ENCODE measurements at places on chromosomes 12 and 14. TPM values are rescaled to one million over a fixed set of nuclear protein-coding genes. Genes with fewer than 3 reads are reported as not detected.

Gene C12orf42
- polyA plus RNA-seq, result 0.94 TPM

Gene TRIM9
- 1.8 TPM for polyA plus RNA-seq

Gene ANAPC5
- 173 TPM for polyA plus RNA-seq

Gene HOXC13
- 0.07 TPM for polyA plus RNA-seq

Gene TSPAN11
- polyA plus RNA-seq, result 0.21 TPM

Gene PPP1R1A
- 0.91 TPM for polyA plus RNA-seq

Gene MGAT4C
- polyA plus RNA-seq, result 0.34 TPM

Gene KLHL33
- polyA plus RNA-seq, result 0.64 TPM

Gene SLC17A8
- 0.37 TPM for polyA plus RNA-seq

Gene NFE2
- polyA plus RNA-seq, result 2.8 TPM

Gene DCN
- 215 TPM for polyA plus RNA-seq

Gene GPR162
- 4.4 TPM for polyA plus RNA-seq

Gene RFLNA
- 0.59 TPM for polyA plus RNA-seq

GRCh38 chr14:103879570-103880347 is 32.4 kb upstream of the PPP1R13B start:
- DNase-seq, result no peak

- DNase-seq, result no peak
Measured at GRCh38 chr12:111643427-111643826, 42.3 kb downstream of the BRAP start.

DNA sequence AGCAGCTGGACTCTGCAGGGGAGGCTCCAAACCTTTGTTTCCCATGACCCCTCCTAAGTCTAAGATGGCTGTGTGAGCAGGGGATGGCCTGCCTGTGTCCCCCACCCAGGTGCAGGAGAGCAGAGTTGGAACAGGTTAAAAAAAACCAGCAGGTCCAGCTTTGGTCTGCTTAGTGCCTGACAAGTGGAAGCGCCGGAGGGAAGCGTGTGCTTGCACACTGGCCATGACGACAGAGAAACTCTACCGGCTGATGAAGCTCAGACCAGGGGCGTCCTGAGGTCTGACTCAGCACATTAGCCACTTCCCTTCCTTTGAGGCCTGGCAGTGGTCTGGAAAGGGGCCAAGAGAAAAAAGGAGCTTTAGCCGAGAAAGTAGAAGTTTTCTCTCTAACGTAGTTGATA is 280.1 kb downstream of the VRK1 start:
- no peak for DNase-seq

- DNase-seq, result no peak
Measured at GRCh38 chr12:19131025-19131444, 1.5 kb downstream of the PLEKHA5 start.

DNA sequence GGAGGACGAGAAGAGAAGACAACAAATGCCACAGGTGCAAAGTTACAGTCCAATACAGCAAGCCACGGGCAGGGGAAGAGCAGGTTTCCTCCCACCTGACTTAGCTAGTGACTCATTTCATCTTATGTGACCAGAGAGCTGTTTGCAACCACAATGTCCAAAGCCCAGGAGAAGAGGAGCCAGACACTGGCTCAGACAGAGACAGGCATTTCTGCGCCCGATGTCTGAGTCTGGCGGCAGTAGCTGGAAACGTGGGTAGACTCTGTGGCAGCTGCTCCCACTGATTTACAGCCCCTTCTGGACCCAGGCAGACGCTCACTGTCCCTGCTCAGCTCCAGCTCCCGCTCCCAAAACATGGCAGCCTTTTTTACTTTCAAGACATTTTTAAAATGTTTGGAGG is 60.0 kb downstream of the CHGA start:
- no peak for DNase-seq

GRCh38 chr14:102505000-102505619 is 4.5 kb downstream of the ANKRD9 start:
- DNase-seq, result no peak

- no peak for DNase-seq
Measured at GRCh38 chr12:13008741-13009380, 8.8 kb upstream of the HEBP1 start.

DNA sequence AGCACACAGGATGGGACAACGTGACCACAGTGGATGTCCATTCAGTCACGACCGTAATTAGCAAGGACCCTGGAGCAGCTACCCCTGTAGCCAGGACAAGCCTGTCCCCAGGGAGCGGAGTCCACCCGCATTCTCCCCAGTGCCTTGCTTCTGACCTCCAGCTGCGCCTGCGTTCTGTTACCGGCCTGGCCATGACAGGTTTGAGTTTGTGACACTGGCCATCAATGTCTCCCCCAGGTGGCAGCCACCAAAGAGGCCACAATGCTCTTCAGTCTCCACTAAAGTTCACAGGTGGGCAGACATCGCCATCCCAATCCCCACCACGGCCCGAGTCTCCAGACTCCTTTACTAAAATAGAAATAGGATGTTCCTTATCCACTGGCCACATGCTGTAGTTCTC is 96.7 kb downstream of the TMEM132D start:
- DNase-seq, result no peak

DNA sequence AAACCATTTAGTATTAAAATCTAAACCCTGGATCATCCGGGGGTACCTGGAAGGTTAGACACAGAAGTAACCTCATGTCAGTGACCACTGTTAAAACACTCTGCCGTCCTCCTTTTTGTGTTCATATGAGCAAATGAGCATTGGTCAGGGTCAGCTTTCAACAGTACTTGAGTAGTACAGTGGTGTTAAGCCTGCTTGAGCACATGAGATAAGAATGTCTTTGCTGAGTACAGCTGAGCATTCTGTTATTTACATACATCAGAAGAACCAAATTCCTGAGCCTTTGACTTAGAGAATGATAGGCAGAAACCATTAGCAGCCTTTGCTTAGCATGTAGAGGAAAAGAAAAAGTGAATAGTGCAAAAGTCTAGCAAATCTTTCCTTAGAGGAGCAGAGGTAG is 38.6 kb upstream of the LRTM2 start:
- no peak for DNase-seq

GRCh38 chr14:91280129-91280528 is 35.6 kb upstream of the GPR68 start:
- no peak for DNase-seq

GRCh38 chr12:27602516-27602915 is 78.5 kb downstream of the PPFIBP1 start:
- DNase-seq, result no peak

DNA sequence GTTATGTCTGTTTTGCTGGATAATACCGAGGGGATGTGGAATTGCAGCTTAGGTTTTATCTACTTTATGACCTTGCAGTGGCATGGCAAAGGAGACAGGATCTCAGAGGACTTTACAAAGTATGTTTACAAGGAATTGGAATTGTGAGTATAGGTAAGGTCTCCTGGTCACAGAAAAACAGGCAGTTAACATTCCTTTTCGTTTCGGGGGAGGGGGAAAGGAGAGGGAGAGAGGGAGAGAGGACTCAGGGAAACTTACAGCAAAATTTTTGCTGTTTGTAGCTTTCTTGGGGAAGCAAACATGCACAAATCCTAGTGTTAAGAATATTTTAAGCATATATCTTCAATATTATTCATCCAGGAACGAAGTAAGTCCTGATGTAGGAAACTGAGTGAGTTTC is 590.5 kb upstream of the LRFN5 start:
- no peak for DNase-seq

GRCh38 chr14:50667684-50667995 is 466 bp downstream of the SAV1 start:
- no peak for DNase-seq

DNA sequence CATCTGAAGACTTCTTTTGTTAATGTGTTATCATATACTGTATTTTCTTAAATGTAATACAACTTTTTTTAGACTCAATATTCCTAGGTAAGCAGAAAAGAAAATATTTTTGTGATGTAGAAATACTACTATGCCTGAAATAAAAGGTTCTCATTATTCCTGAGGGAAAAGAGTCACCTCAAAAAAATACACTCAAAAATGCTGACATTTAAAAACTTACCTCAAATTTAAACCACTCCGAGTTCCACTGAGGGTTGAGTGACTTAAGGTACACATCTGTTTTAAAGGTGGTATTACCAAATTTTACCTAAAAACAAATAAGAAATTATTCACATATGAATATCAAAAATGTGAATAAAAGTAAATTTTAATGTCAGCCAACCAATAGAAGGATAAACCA is 9.3 kb downstream of the C2CD5 start:
- DNase-seq, result no peak

GRCh38 chr12:18502422-18502968 is 235.3 kb downstream of the PLCZ1 start:
- DNase-seq, result no peak

DNA sequence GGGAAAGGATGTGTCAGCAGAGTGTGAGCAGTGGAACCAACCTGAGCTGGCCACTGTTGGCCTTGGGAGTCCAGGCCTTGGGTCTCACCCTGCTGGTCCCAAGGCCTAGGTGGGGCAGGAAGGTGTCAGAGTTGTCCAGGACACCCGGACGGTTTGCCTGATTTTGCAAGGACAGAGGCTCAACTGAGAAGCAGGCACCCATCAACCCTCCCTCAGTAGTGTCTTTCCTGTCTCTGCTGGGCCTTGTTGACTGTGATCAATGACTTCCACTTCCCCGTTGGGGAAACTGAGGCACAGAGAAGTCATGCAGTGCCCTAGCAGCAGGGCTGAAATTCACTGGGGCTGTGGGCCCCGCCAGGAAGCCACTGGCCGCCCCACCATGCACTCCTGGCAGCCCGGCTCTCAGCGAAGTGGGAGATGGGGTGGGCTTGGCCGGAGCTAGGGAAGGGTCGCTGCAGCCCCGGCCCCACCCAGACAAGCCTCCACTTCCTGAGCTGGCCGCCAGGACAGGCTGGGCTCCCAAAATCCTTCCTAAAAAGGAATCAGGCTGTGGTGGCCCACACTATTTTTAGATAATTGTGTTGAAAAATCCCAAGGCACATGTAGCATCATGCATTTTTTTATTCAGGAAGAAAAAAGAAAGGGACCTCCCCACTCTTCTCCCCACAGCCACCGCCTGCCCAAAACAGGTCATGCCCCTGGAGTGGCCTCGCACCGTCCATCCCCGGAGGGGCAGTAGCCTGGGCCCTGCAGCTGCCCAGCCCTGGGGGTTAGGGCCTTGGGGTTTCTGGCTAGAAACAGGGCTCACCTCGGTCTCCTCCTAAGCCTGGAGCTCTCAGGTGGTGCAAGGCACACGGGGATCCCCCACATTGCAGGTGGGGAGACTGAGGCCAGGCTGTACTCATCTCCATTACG is 127.4 kb downstream of the CALM1 start:
- no peak for DNase-seq

DNA sequence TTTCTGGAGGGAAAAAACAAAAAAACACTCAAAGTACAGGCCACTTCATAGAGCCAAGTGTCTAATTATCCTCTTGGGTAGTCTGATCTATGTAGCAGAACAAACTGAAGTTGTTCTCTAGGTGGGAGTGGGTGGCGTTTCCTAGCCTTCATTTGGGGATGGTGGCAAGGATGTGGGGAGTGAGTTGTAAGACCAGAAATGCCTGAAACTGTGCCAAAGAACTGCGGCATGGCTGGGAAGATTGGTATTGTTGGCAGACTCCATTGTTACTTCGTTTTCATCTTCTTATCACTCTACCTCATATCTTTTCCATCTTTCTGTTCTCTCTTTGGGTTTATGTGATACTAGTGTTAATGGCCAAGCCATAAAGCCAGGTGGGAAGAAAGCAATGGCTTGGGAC is 177.3 kb upstream of the DDHD1 start:
- DNase-seq, result no peak

DNA sequence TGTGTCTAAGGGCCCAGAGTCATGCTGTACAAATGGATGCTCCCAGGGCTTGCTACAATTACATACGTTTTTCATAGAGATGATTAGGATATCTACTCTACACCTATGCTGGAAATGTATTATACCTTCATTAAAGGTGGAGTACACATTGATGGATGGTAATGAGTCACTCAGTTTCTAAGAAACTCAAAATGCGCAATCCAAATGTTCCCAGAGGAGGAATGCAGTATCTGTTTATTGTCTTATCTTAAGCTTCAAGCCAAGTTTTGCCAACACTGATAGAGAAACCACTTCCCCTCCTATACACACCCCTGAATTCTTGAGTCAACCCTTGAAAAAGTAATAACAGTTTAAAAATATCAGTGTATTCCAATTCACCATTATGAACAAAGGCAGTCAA is 266.6 kb upstream of the FAR2 start:
- no peak for DNase-seq

DNA sequence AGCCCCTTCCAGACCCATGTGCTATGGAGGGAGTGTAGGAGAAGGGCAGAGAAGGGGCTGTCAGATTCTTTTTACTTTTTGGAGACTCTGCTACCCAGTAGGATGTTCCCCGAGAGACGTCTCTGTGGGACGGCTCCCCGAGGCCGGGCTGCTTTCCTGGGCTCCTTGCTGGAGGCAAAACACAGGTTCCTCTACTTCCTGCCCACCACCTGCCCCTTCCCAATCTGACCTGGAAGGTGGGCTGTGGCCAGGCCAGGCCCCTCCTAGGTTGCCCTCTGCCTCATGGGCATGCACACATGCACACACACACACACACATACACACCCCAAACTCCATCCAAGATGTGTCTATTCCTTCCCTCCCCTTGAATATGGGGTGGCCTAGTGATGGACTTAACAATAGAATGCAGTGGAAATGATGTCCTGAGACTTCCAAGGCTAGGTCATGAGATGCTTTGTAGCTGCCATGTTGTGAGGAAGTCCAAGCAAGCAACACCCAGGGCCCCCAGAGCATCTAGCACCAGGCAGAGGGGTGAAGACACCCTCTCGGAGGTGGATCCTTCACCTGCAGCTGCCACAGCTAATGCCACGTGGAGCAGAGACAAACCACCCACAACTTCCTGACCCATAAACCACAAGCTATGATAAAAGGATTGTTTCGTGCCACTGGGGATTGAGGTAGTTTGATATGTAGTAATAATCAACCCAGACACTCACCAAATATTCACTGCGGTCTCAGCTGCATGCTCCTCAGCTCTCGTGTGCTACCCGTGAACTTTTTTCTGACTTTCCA is 1.6 kb upstream of the ASB2 start:
- no peak for DNase-seq

GRCh38 chr14:68780358-68781160 is 12.3 kb downstream of the ZFP36L1 start:
- no peak for DNase-seq

DNA sequence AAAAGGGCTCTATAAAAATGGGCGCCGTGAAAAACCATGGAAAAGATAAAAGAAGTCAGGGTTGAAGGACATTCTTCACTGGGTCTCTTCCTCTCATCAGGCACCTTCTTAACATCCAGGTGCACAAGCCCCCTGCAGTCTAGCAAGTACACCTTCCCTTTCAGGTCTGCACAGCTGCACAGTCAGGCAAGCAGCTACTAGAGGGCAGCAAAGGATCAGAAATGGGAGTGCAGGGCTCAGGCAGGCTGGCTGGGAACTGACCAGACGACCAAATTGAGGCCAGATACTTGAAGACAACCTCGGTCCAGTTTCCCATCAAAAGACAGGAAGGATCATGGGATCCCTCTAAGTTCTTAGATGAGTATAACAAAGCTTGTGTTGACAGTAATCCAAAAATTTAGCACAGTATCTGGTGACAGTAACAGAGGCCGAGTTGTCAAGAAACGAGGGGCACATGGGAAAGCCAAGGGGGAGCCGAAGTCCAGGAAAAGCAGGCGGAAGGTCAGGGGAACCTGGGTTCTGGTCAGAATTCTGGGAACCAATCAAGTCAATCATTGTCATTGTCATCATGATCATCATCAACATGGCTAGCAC is 10.1 kb upstream of the GRIP1 start:
- DNase-seq, result peak; percentile 8

All from thymus (tissue), 14 donors.